ENCODE measurements at places on chromosomes 11 and 22. TPM values are rescaled to one million over a fixed set of nuclear protein-coding genes. Genes with fewer than 3 reads are reported as not detected.

Gene OR51G1
- total RNA-seq: not detected

- DNase-seq: no peak
Measured at GRCh38 chr11:45280449-45280848, 5.7 kb downstream of the SYT13 start.

Gene C11orf86
- total RNA-seq: not detected

DNA sequence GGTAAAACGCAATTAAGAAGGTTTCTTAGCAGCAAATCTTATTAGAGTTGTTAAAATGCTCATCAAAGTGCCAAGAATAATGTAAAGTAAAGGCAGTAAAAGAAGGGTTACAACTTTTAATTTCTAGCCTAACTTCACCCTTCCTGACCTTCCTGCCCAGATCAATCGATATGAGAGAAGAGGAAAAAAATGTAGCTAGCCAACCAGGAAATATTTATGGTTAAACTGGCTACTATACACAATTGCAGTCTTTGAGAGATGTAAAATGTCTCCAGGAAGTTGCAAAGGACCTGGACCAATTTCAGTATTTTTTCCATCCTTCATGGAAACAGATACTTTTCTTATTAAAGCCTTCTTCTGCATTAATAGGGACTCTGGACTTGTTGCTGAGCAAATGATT, 141.8 kb upstream of the CCDC90B start:
- no peak for DNase-seq

Gene GATD1
- total RNA-seq: 37.5 TPM

- DNase-seq: peak; percentile 7
Measured at GRCh38 chr11:33207408-33207985, 46.2 kb upstream of the CSTF3 start.

DNA sequence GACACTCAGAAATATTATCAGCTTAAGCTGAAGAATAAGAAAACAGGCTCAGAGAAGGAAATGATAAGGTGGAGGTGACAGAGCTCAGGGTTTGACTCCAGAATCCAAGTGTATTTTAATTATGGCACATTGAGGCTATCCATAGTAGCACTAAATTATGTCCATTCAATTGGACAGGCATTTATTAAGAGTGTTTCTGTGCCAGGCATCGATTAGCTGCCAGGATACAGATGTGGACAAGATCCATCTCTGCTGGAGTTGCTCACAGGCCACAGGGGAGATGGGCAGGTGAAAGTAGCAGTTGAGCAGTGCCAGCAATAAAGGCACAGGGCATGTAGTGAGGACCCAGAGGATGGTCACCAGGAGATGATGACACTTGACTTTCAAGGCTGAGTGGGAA, 592.5 kb downstream of the INSC start:
- DNase-seq: no peak

Gene CCDC116
- total RNA-seq: 0.07 TPM

Gene OR52H1
- not detected for total RNA-seq

DNA sequence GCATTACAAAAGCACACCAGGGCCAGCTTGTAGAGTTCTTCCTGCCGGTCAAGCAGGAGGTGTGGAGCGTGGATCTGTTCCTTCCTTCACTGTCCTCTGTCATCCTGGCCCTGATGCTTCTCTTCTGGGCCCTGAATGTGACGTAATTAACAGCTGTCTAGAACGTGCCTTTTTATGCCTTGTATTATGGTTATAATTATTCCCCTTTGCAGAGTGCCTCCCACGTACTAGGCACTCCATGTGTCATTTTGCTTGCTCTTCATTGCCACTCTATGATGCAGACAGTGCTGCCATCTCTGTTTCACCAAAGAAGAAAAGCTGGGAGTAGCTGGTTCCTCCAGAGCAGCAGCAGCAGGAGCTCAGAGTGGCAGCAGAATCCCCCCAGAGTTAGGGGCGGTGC, 132.1 kb upstream of the TTC12 start:
- no peak for DNase-seq

DNA sequence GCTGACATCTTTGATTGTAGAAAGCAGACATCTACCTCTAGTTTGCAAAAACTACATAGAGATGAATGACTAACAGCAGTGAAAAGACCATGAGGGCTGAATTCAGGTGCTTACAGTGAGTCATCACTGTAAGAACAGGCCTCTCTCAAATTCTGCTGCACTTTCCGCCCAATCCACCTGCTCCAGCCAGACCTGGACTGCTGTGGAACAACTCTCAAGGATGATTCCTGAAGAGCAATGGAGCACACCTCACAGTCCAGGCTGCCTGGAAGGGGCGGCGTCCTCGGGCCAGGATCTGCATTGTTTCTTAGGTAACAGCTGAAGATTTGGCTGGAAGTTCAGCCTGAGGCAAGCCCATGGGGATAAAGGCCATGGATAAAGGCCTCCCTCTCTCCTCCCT, 15.1 kb downstream of the APOL2 start:
- DNase-seq: no peak

- no peak for DNase-seq
Measured at GRCh38 chr22:22812031-22812905, 75.3 kb upstream of the IGLL5 start.

- DNase-seq: no peak
Measured at GRCh38 chr22:24201681-24202614, 20.7 kb downstream of the SUSD2 start.

DNA sequence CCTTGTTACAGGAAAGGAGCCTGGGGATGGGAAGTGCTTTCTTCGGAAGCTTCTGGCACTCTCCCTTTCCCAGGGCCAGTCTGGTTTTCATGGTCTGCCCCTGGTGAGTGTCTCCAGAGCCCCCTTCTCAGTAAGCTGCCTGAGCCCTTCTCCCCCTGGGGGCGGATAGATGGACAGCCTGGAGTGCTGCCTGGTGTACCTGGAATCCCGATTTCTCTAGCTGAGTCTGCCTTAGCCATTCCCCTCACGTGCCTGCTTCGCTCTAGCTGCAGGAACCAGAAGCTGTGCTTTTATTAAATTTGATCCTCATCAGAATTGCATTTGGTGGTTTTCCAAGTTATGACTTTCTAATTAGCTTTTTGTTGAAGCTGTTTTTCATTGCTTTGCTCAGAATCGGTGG, 152.9 kb upstream of the NAV2 start:
- DNase-seq: no peak

DNA sequence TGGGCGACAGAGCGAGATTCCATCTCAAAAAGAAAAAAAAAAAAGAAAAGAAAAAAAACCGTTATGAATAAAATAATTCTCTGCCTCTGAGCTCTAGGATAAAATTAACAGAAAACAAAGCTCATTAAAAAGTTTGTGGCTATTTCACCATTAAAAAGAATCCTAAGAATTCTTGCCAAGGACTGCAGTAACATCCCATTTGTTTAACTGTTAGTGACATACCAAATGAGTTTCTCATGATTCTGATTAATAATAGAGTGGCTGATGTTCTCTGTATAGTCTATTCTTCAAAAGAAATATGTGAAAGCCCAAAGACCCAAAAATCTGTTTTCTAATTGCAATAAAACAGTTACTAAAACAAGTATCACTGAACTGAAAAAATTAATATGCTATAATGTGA, 19.7 kb downstream of the CLNS1A start:
- DNase-seq: no peak

- no peak for DNase-seq
Measured at GRCh38 chr11:5522308-5522707, 5.8 kb upstream of the UBQLNL start.

DNA sequence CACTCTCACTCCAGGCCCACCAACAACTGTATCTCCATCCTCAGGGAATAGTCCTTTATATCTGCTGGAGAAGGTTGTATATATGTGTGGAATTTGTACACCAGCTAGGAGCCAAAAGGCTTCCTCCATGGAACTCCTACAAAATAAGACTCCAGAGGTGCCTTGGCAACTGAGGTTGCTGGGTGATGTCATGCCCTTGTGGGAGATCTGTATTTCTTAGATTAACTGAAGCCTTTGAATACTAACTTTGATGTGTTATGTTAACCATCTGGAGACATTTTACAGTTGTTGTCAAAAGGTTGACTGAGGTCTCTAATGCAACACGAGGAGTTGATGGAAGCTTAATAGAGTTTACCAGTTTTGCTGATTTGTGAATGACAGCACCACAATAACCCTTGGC, 139.5 kb upstream of the TTC12 start:
- no peak for DNase-seq

GRCh38 chr22:45859231-45860161, 117.5 kb downstream of the WNT7B start:
- DNase-seq: no peak

Gene KCTD14
- 2.0 TPM for total RNA-seq

Gene SEPTIN3
- total RNA-seq: 0.07 TPM

Gene MAJIN
- not detected for total RNA-seq

DNA sequence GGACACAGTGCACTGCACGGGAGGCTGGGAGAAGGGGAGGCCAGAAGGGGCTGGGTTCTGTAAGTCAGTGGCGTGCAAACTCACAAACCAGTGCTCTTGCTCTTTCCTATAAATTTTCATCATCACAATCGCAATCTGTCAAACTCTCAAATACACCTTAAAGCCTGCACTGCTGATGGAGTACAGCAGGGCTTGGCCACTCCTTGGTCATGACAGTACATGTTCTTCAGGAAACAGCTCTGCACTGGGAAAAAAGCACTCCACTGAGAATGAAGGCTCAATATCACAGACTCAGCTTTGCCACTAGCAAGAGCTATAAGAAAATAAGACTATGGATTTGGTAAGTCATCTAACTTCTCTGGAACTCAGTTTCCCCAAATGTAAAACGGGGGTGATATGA, 111.0 kb downstream of the RBFOX2 start:
- no peak for DNase-seq

Gene OOSP3
- not detected for total RNA-seq

Measured in pulmonary artery endothelial cell (primary cell).